Right hindlimb (tissue), 1 donor: ENCODE measurements at places on chromosomes 3 and 15.

DNA sequence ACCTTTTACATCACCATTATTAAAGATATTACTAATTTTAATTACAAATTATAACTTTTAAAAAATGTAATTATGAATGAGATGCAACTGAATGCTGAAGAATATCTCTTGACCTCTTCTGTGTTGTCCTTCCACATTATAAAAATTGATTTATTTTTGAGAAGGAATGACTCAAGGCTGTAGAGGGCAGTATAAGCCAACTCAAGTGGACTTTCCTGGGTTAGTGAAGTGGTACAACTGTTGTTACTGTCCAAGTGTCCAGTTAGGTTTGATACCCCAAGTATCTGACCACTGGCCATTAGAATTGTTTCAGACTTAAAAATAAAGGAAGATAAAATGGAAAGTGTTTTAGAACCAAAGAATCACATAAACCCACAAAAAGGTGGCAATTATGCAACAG is 51.9 kb downstream of the BBX start:
- DNase-seq, result no peak

GRCh38 chr15:83380682-83381081 is 66.5 kb upstream of the SH3GL3 start:
- peak; percentile 47 for DNase-seq

GRCh38 chr3:31288641-31289100 is 244.1 kb upstream of the STT3B start:
- DNase-seq, result peak; percentile 21

GRCh38 chr3:107892955-107893624 is 197.7 kb downstream of the CD47 start:
- no peak for DNase-seq

DNA sequence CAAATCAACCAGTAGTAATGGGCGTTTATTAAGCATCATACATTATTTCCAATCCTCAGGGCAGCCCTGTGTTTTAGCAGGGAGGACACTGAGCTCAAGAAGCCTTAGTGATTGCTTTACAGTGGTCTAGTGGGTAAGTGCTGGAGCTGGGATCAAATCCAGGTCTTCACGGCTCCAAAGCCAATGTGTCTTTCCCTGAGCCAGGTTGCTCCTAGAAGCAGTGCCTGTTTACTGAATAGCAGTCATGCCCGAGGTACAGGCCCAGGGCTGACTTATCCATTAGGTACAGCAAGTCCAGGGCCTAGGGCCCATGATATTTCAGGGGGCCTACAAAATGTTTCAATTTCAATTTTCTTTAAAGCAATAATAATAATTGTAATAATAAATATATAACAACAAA is 9.6 kb upstream of the SMAD6 start:
- peak; percentile 67 for DNase-seq

DNA sequence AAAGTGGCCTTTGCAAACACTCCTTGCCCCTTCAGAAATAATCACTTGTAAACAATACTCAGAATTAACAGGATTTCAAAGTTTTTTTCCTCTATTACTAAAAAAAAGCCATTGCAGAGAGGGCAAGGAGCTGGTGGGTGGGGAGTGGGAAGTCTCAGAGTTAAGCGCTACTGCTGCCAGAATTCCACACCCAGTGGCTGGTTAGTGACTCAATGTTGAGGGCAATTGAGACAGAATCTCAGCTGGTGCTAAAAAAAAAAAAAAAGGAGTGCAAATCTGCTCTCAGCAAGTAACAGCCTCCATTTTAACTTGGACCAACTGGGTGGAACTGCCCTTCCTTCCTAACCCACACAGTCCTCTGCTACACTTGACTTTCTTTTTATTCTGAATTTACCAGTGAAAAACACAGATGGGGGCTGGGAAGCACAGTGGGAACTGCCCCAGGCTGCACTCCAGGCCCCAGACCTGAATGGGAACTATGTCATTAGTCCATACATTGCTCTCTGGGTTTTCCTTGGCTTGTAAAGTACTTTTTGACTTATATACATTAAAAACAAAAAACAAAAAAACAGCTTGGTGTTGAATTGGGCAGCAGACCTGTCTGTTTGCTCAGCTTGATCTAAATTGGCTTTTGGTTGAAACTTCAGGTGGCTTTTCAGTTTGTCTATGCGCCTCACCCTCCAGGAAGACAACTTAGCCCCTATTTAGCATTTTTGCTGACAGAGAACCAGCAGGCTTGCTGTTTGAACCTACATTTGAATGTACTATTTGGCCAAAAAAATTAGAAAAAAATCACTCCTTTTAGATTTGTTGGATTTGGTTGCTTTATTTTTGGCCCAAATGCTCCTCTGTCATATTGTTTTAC is 357.8 kb upstream of the TBL1XR1 start:
- DNase-seq, result no peak

DNA sequence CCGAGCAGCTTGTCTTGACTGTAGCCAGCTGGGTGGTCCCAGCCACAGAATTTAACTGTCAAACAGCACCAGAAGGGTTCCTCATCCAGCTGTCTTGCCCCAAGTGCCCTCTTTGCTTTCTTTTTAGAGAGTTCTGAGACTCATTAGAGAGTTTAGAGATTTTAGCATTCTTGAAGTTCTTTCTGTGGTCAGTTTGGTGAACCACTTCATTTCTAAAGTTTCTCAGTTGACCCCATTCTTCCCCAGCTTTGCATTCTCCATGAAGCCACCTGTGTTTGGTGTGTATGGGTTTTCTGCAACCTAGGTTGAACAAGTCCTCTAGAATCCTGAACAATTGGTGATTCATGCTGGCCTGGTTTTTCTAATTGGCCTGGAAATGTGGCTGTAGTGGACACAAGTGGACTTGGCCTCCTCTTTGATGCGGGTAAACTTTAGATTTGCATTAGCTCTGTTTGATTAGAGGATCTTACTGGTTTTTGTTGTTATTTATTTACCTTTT is 33.7 kb downstream of the FLNB start:
- peak; percentile 33 for DNase-seq

DNA sequence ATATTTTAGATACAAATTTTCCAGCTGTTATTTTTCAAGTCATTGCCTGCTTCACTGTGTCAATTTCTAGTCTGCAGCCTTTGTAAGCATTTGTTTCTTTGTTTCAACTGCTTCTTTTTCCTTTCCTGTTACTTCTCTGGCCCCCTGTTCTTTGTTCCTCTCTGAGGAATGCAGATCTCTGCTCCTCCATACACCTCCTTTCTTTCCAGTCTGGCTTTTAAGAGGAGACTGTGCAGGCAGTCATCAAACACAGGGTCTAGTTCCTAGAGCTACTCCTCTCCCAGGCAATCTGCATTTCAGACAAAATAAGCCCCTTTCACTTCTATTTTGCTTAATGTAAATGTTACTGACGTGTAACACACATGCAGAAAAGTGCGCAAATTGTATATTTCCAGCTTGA is 502.9 kb downstream of the PDCD6IP start:
- DNase-seq, result no peak

- no peak for DNase-seq
Measured at GRCh38 chr3:168134931-168135330, 39.2 kb upstream of the GOLIM4 start.

GRCh38 chr3:185149591-185149990 is 3.3 kb downstream of the C3orf70 start:
- peak; percentile 47 for DNase-seq

- DNase-seq, result no peak
Measured at GRCh38 chr3:154430014-154430413, at the start of gene GPR149. GPR149 (minus strand) TSS chr3:154430190; CDS start chr3:154429615, 575 bp downstream.

DNA sequence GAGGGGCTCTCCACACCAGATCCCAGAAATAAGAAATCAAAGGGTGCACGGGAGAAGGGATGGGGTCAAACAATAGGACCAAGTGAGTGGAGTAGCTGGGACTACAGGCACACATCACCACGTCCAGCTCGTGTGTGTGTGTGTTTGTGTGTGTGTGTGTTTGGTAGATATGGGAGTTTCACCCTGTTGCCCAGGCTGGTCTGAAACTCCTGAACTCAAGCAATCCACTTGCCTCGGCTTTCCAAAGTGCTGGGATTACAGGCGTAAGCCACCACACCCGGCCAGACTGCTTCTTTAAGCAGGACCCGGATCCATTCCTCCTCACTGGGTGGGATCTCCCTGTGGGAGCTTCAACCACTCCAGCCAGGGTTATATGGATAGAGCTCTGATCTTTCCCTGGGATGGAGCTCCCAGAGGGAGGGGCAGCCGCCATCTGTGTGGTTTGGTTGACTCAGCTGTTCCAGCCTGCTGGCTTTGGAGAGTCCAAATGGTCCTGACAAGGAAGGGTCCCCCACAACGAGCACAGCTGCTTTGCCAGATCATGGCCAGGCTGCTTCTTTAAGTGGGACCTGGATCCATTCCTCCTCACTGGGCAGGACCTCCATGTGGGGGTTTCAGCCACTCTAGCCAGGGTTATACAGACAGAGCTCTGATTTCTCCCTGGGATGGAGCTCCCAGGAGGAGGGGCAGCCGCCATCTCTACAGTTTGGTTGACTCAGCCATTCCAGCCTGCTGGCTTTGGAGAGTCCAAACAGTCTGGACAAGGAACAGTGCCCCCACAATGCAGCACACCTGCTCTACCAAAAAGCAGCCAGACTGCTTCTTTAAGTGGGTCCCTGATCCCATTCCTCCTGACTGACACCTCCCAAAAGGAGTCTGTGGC is 9.1 kb upstream of the AVEN start:
- DNase-seq, result no peak

DNA sequence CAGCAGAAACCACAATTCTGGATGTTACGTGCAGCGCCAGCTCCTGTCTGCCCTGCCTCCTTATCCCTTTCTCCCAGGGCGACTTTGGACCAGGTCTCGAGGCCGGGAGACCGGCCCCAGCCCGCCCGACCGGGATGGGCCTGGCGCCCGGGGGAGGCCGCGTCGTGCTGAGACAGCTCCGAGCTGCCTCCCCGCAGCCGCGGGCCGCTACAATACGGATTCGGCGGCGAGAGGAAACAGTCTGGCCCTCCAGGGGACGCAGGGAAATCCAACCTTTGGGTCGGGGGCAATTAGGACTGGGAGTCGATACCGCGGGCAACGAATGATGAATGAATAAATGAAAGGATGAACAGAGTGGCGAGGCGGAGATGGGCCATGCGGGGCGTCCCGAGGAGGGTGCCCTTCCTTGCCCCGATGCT is 537 bp downstream of the GRAMD2A start:
- no peak for DNase-seq

DNA sequence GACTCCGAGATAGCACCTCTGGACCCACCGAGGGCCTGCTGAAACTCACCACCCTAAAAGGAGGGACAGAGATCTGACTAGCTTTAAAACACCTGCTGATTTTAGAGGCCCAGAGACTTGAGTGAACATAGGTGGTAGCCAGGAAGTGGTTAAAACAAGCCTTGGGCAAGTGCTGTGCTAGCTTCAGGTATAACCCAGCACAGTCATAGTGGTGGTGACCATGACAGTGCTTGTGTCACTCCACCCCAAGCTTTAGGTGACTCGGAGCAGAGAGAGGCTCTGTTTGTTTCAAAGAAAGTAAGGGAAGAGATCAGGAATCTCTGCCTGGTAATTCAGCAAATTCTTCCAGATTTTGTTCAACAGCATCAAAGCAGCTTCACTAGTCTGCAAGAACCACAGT is 641.1 kb upstream of the BCHE start:
- DNase-seq, result no peak

DNA sequence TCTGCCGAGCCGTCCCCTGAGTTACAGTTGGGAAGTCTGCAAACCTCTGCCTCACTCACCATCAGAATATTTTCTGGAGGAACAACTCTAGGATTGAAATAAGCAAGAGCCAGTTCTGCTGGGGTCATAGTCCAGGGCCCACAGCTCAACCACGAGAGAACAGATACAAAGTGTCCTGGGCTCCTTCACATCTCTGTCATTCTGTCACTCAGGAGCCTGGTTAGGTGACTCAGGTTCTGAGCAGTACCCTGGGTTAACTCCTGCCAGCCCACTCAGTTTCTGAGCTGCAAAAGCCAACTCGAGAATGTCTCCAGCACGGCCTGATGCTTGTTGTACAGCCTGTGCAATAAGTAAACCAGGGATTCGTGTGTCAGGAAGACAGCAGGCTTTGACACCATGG is 155.7 kb downstream of the SLCO3A1 start:
- no peak for DNase-seq

DNA sequence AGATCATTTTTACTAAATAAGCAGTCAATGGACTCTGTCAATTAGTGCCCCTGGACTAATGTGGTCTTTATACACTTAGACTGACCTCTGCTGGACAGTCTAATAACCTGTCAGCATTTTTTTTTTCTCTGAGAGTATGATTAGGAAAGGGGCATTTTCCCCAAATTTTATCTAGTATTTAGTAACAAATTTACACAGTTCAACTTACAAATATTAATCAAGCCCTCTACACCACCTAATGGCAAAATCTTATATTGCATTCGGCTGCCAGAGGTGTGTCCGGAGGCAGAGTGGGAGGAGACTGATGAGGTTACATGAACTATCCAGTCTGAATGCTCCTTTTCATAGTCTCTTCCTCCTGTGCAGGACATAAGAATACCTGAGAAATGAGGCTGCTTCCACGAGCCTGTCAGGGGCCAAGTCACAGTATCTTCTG is 36.0 kb upstream of the COLQ start:
- peak; percentile 55 for DNase-seq

DNA sequence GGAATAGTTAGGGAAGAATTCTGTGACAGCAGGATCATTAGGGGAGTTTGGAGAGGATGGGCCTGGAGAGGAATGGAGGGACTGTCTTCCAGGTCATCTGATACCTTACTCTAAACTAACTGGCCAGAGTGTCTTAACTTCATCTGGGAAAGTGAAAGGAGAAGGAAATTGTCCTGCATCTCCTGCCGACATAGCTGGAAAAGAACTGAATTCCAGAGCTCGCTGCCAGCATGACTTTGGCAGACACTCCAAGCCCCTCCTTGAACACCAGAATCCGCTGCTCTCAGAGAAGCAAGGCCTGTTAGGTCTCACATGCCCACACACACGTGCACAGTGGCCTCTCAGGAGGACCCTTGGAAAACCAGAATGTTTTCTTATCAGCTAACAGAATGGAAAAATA is 10.5 kb downstream of the ABI3BP start:
- DNase-seq, result peak; percentile 92

GRCh38 chr3:16837602-16838001 is 47.2 kb upstream of the PLCL2 start:
- DNase-seq, result peak; percentile 53

DNA sequence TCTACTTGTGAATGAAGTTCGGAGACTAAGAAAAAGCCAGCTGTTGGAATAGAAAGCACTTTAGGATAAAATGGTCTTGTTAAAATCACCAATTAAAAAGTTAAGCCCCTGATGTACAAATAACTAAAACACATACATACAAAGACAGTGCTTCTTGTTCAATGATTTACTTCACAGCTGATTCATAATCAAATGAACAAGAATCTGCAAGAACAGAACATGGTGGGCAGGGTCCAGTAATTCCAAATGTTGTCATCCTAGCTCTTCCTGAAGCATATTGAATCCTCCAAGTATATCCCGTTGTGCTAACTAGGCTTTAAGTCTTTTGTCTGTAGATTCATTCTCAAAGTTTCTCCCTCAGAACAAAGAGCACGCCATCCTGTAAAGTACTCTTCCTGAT is 24.5 kb downstream of the NIT2 start:
- no peak for DNase-seq

DNA sequence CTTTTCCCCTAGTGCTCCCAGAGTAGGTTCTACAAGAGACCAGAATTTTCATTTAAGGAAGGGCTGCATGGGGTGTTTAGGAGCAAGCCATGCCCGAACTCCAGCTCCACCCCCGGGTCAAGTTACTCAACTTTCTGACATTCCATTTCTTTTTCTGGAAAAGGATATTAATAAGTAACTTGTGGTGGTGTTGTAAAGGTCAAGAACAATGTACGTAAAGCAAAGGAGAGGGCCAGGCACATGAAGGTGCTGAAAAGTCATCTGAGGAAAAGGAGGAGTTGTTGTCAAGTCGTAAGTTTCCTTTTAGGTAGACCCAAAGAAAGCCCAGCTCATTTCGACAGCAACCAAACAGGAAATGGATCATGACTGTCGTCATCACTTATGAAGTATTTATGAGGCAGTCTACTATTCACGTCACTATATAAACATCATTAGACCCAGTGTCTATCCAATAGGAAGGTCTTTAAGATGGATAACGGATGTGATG is 319.6 kb upstream of the IL12A start:
- DNase-seq, result no peak
